ENCODE measurements at places on chromosomes 16 and 17.

DNA sequence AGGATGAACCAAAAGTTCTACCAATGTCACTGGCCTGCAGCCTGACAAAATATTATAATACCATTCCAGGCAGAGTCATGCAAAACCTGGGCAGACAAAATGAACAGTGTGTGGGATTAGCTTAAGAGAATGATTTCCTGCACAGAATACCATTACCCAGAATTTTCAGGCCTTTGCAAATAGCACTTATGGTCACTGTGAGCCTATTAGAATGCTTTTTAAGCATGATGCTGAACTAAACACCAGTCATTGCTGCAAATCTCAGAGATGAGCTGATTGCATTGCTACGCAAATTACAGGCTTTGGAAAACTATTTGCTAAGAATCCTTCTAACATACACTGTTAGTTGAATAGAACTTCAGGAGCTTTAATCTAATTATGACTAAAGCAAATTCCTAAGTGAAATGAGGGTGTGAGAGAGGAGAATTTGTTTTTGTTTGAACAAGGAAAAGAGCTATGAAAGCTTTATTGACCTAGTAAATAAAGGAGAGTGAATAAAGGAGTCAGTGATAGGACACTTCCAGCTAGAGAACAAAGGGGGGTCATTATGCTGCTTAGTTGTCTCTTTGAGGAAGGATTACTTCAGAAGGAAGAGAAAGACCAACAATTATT, 398.8 kb downstream of the HS3ST3B1 start:
- no peak for DNase-seq

GRCh38 chr16:30530163-30531037, 4.0 kb upstream of the ZNF768 start:
- no peak for DNase-seq

DNA sequence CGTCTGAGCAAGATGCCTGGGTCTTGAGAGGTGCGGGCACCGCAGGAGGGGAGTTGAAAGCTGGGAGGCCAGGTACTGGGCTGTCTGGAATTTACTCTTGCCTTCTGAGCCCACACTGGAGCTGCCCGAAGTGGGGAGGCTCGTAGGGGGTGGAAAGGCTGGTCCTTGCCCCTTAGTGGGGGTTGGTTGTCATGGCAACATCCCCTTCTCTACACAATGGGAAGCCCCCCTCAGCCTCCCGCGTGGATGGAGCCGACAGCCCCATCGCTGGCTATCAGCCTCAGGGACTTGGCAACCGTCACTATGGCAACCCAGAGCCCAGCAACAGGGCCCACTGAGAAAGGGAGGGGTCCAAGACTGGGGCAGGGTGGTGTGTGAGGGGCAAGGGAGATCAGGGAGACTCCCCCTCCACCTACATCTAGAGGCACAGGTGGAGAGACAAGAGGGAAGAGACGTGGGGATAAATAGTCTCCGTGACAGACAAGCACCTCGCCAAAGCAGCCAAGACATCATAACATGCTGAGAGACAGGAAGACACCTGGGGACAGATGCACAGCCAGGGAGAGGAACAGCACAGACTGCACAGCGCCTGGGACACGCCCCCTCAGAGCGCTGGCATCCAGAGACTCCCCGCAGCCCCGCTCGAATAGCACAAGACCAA, 5.3 kb upstream of the DNAH2 start:
- DNase-seq: no peak

DNA sequence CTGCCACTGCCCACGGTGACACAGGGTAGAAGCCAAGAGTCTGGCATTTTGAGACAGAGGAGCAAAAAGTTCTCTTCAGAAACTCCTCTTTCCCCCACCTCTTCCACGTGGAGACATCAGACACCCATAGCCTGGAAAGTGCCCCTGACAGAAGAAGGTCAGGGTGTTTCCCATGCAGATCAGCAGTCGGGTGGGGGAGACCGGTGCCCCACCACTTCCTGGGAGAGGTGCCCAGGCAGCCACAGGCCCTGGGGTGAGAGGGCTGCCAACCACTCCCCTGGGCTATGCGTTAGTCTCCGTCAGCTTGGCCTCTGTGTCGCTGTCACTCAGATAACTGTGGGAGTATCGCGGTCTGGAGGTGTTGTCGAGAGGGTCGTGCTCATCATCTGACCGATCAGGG, 31.5 kb downstream of the PIPOX start:
- DNase-seq: no peak

DNA sequence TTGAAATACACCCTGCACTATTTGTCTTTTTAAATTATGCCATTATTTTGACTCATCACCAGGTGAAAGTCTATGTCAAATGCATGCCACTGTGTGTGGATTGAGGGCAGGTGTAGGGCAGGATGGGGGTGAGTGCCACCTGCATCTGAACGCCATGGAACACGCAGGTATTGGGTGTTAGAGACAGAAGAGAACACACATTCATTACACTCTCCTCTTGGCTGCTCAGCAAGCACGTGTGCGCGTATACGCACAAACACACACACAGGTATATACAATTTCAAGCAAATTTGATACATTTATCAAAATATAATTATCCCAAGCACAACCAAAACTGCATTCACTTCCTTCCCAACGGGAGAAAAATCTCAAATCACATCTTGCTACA, 268.9 kb downstream of the NTN1 start:
- no peak for DNase-seq

GRCh38 chr16:75086688-75087374, 29.7 kb downstream of the LDHD start:
- DNase-seq: no peak

GRCh38 chr17:42760652-42761581, at the start of gene RAMP2:
TSS of gene RAMP2 (plus strand) at chr17:42761227. CDS start at chr17:42761262, 35 bp downstream.
- DNase-seq: no peak

GRCh38 chr16:47013172-47013571, 39.7 kb upstream of the DNAJA2 start:
- DNase-seq: no peak

- no peak for DNase-seq
These were observed 1.9 kb downstream of the SLC16A3 start for GRCh38 chr17:82230609-82231311.

DNA sequence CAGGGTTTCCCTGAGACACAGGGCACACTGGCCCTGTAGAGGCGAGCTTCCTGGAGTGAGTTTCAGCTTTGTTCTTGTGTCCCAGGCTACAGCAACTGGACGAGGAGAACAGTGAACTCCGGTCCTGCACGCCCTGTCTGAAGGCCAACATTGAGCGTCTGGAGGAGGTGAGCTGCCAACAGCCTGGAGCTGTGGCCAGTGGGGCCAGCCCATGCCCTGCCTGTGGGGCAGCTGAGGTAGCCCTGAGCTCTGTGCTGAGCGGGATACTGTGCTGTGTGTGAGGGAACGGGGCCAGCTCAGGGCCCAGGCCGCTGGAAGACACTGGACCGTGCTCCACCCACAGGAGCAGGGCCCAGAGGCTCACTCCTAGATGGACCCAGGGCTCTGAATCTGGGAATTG, 8.7 kb upstream of the CAPN15 start:
- no peak for DNase-seq

DNA sequence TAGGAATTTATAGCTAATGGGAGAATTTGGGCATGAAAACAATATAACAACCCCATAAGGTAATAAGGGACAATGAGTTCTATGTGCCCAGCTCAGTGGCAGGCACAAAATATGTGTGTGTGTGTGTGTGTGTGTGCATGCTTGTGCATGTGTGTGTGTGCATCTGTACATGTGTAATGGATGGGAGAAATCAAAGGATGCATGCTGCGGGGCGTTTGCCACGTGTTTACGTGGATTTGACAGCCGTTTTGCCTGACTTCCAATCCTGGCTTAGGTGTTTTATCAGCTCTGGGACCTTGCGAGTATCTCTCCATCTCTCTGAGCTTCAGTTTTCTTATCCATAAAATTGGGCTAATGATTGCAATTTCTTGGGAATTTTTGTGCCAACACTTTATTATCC, 108.4 kb downstream of the IRX5 start:
- DNase-seq: no peak

DNA sequence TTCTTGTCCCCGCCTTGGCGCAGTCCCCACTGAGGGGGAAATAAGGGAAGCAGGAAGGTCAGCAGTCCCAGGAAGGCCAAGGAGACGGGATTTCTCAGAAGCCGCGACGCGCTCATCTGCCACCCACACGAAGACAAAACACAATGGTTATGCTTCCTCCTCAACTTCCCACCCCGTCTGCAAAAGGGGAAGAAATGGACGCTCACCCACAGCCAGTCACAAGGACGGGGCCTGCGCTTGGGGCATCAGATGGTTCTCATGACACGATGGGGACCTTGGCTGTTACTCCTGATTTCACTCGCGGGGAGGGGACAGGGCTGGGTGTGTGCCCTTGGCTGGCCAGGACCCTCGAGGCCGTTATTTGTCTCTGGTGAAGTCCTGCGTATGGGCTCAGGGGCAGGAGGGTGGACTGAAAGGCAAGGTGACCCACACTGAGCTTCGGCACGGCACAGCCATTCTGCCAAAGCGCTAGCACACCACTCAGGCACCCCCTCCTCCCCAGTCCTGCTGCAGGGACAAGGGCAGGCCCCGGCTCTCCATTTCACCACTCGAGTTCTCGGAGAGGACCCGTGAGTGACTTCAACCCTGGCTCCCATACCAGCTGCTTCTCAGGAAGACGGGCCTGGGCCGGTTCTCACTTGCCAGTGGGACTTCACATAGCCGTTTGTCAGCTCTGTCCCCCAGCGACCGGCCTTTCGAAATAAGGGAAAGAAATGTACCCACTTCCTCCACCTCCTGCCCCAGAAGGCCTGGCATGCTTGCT, 84.5 kb downstream of the ABR start:
- DNase-seq: no peak

DNA sequence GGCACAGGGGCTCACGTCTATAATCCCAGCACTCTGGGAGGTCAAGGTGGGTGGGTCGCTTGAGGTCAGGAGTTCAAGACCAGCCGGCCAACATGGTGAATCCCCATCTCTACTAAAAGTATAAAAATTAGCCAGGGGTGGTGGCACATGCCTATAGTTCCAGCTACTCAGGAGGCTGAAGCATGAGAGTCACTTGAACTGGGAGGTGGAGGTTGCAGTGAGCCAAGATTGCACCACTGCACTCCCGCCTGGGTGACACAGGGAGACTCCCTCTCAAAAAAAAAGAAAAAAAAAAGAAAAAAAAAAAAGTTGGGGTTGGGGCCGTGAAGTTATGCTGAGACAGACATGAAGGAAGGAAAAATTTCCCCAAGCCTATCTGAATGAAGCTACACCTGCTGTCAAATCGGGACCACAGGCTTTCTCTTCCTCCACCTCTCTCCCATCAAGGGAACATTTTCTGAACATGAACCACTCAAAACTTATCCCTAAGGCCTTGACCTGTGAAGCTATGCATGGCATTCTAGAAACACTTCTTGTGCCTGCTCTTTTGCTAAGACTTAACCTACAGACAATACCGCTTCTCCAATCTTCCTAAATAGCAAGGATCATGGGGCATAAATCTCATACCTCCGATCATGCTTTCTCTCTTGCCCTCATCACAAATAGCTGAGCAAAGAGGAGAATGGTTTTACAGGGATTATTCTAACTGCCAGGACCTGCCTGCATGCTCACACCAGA, 88.6 kb downstream of the CYTH1 start:
- DNase-seq: no peak

DNA sequence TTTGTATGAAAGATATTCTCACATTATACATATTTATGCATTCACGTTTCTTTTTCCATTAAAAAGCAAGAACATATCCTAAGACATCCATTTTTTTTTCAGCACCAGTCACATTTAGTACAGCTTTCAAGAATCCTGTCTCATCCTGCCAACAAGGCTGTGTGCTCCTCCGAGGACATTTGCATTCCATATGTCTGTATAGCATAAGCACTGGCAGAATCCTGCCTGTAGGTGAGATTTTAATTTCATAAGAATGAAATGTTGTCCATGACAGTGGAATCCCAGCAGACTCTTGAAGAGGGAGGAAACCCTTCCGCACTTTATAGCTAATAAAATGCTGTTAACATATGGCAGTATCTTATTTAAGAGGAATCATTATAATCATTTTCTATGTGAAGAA, 2.9 kb upstream of the PMP22 start:
- DNase-seq: no peak

- peak; percentile 57 for DNase-seq
These were observed 8.8 kb upstream of the CNOT1 start for GRCh38 chr16:58638148-58639036.

GRCh38 chr16:87367529-87367928, 16.0 kb downstream of the FBXO31 start:
- DNase-seq: no peak

- DNase-seq: no peak
These were observed 15.0 kb upstream of the TMEM170A start for GRCh38 chr16:75479421-75479990.
